ENCODE measurements at places on chromosomes 5 and 9. TPM values are rescaled to one million over a fixed set of nuclear protein-coding genes. Genes with fewer than 3 reads are reported as not detected.

Gene ANXA6
- total RNA-seq = 334 TPM

Gene PCDHGB5
- 0.47 TPM for total RNA-seq

Gene FAF2
- total RNA-seq = 37.8 TPM

Gene PCDHB9
- total RNA-seq = not detected

DNA sequence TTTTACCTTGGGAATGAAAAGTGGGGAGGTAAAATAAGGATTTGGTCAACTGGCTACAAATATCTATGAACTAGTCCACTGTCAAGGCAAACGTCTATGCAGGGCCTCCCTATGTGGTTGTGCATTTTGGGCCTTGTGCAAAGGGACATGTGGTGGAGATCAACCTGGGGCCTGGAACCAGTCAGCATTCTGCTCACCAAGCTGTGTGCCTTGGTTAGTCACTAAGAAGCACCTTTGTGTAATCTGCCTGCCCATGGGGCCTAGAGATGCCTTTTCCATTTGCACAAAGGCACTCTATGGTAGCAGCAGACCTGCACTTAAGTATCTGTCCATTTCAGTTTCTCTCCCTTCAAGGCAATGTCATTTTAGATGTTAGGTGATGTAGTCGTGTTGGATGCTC, 184.0 kb downstream of the GNAQ start:
- no peaks in the 10 kb centered on the region for H3K27me3 ChIP-seq
- no peak for DNase-seq
- no peak overlapping the region for H3K4me3 ChIP-seq
- H3K27ac ChIP-seq = no peak overlapping the region
- H3K36me3 ChIP-seq = no peaks in the 10 kb centered on the region

- H3K27ac ChIP-seq = no peak overlapping the region
- H3K36me3 ChIP-seq = peaks cover 21% of the 10 kb centered on the region
- H3K27me3 ChIP-seq = peaks cover 5% of the 10 kb centered on the region
- H3K4me3 ChIP-seq = peak overlapping the region; percentile 93
Measured at GRCh38 chr9:135499326-135500070, 984 bp upstream of the MRPS2 start.

- no peaks in the 10 kb centered on the region for H3K36me3 ChIP-seq
- DNase-seq = no peak
- no peak overlapping the region for H3K27ac ChIP-seq
- no peaks in the 10 kb centered on the region for H3K4me1 ChIP-seq
- H3K4me3 ChIP-seq = no peak overlapping the region
- no peaks in the 10 kb centered on the region for H3K27me3 ChIP-seq
Measured at GRCh38 chr5:121805911-121806310, 45.8 kb upstream of the FTMT start.

DNA sequence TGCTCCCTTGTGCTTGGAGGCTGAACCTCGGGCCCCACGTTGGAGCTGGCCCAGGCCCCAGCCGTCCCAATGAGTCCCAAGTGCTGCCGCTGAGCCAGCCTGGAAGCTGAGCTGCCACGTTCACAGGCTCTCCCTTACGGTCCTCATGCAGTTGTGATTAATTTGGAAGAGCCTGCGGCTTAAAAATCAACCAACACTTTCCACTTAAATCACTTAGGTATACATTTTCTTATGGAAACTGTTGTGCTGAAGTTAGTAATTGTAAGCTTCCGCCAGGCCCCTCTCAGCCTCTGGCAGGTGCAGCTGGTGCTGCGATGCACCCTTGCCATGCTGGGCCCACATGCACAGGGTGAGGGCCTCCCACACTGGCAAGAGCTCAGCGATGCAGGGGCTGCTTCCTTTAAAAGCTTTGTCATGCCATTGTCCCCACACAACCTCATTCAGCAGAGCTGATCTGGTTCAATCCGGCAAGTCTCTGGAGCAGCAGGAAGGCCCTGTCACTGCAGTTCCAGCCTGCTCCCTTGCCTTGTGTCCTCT, 61.0 kb downstream of the IPPK start:
- H3K27me3 ChIP-seq = no peaks in the 10 kb centered on the region
- H3K27ac ChIP-seq = peak overlapping the region; percentile 15
- no peak overlapping the region for H3K4me3 ChIP-seq
- no peaks in the 10 kb centered on the region for H3K4me1 ChIP-seq
- H3K36me3 ChIP-seq = peaks cover 19% of the 10 kb centered on the region

GRCh38 chr9:92504881-92505280, 22.6 kb upstream of the ASPN start:
- DNase-seq = no peak
- no peaks in the 10 kb centered on the region for H3K36me3 ChIP-seq
- H3K4me1 ChIP-seq = no peaks in the 10 kb centered on the region
- no peaks in the 10 kb centered on the region for H3K27me3 ChIP-seq

- no peak overlapping the region for H3K27ac ChIP-seq
- H3K4me1 ChIP-seq = peaks cover 20% of the 10 kb centered on the region
- no peaks in the 10 kb centered on the region for H3K36me3 ChIP-seq
- no peak for DNase-seq
- peaks cover 4% of the 10 kb centered on the region for H3K27me3 ChIP-seq
Measured at GRCh38 chr9:72315089-72315509, 49.9 kb downstream of the ZFAND5 start.

DNA sequence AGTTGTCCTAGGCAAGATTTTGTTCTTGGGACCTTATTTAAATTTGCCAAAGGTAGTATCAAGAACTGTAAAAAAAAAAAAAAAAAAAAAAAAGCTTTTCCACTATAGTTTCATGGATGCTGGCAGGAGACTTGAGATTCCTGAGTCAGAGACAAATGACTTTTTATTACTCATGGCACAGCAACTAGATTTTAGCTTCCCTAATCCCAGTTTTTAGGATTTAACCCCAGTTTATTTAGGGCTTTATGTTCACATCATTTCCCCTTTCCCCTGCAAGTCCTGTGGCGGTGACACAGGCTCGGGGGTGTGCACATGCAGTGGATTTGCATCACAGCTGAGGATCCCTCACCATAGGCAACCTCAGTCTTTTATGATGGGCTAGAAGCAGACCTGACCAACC, 144.9 kb downstream of the GOLPH3 start:
- no peak for DNase-seq
- H3K36me3 ChIP-seq = no peaks in the 10 kb centered on the region
- H3K4me3 ChIP-seq = no peak overlapping the region
- no peaks in the 10 kb centered on the region for H3K27me3 ChIP-seq

GRCh38 chr5:149240354-149240998, 31.2 kb upstream of the AFAP1L1 start:
- peaks cover 67% of the 10 kb centered on the region for H3K4me1 ChIP-seq
- H3K36me3 ChIP-seq = peaks cover 3% of the 10 kb centered on the region
- DNase-seq = peak; percentile 49
- peak overlapping the region; percentile 71 for H3K4me3 ChIP-seq
- H3K27ac ChIP-seq = peak overlapping the region; percentile 87

GRCh38 chr9:110744715-110745384, 76.3 kb downstream of the MUSK start:
- DNase-seq = no peak
- no peak overlapping the region for H3K27ac ChIP-seq
- H3K4me1 ChIP-seq = no peaks in the 10 kb centered on the region
- no peaks in the 10 kb centered on the region for H3K27me3 ChIP-seq
- H3K4me3 ChIP-seq = no peak overlapping the region
- no peaks in the 10 kb centered on the region for H3K36me3 ChIP-seq

DNA sequence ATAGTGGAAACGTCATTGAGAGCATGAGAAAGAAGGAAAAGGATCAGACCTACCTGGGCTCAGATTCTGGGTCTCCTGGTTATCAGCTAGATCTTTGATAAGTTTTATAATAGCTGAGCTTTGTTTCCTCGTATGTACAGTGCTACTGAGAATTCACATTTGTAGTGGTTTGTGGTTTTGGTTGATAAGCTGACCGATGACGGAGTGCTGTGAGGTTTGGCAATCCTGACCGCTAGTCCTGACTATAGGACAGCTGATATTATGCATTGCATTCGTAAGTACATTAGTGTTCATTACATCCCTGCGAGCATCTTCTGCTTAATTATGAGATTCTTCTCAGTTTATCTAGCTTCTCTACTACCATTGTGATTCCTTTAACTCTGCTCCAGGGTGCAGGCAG, 190.7 kb upstream of the SLC27A6 start:
- H3K4me3 ChIP-seq = no peak overlapping the region
- H3K36me3 ChIP-seq = no peaks in the 10 kb centered on the region
- H3K27ac ChIP-seq = no peak overlapping the region

- no peaks in the 10 kb centered on the region for H3K36me3 ChIP-seq
- peak overlapping the region; percentile 86 for H3K27ac ChIP-seq
- H3K4me1 ChIP-seq = peaks cover 45% of the 10 kb centered on the region
- no peaks in the 10 kb centered on the region for H3K27me3 ChIP-seq
- DNase-seq = no peak
Measured at GRCh38 chr9:131423171-131423581, 29.3 kb downstream of the PRRC2B start.
